ENCODE measurements at places on chromosomes 3 and 15.

GRCh38 chr15:79410237-79410636 lies 21.9 kb upstream of the MINAR1 start:
- DNase-seq, result no peak

DNA sequence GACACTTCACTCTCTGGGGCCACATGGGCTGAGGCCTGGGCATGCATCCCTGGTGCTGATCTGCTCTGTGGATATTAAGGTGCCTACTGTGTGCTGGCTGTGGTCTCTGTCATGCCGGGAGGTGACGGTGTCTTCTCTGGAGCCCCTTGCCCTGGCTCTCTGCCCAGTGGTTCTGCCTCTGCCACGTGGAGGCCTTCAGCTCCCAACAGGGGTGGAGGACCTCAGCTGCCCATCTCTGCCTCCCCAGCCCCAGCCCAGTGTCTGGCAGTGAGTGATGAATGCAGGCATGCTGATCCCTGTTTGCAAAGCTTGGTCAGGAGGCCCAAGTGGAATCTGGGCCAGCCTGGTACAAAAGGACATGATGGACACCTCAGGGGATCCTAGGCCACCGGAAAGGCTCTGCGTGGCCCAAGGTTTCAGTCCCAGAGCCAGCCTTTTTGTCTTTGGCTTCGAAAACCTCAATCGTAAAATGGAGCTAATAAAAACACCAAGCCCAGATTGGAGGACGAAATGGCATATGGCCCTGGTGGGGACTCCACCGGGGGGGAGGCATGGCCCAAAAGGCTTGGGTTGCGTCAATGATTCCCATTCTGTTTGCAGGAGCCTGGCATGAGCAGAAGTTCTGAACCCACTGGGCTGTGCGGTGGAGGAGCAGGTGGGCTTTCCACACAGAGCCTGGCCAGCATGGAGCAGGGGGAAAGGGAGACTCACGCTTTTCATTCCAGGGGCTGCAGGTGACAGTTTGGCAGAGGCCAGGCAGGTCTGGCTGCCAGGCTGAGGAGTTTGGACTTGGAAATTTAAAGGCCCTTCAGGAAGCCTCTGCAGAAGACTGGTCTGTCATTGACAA lies 54.7 kb upstream of the KLF13 start:
- no peak for DNase-seq

DNA sequence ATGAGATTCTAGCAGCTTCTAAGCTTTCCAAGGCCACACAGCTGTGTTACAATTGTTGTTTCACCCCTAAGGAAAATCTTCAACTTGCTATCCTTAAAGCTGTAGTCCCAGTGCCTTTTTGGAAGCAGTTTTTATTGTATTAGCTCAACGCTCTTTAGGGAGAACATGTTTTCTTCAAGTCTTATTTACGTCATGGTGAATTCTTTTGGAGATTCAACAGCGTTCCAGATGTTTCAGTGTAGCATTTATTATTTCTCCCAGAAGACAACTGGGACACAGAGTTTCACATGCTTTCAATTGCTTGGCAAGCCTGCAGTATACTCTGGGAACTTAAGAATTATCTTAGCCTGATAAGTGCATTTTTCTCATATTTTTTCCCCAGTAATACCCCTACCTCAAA lies 888.3 kb downstream of the PLOD2 start:
- DNase-seq, result no peak

GRCh38 chr3:46361408-46362283 lies 7.7 kb downstream of the CCR2 start:
- DNase-seq, result no peak

- DNase-seq, result no peak
Observed at GRCh38 chr3:98903705-98904481, 2.4 kb upstream of the DCBLD2 start.

- no peak for DNase-seq
Observed at GRCh38 chr15:56732135-56732885, 999 bp downstream of the ZNF280D start.

GRCh38 chr3:130737622-130738021 lies 9.0 kb downstream of the PIK3R4 start:
- no peak for DNase-seq

- no peak for DNase-seq
Observed at GRCh38 chr3:36501616-36502015, 121.3 kb downstream of the STAC start.

GRCh38 chr15:70179309-70179892 lies 81.7 kb upstream of the TLE3 start:
- no peak for DNase-seq

DNA sequence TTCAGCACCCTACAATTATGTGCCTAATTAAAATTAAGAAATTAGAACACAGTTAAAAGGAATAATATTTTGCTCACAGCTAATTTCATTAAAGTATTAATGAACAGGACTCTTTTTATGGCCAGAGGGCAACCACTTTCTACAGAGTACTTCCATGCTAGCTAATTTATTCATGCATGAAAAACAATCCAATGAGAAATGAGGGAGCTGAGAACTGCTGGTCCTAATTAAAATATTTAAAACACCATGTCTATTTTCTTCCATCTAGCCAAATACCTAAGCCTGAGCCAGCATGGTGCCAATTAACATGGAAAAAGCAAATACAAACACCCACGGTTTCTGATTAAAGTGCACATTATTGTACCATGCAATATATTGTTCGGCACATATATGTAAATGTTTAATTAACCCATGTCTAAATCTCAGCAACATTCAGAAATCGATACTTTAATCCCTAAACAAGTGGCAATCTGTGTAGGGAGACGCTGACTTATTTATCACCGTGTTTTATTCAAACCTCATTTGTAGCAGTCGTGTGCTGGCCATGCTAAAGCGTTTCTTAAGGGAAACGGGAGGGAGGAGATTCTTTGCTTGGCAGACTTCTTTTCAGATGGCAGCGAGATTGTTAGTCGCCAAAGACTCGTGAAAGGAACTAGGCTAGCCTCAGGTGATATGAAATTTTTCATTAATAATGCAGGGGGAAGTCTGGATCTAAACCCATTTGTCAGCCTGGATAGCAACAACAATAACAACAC lies 193.5 kb downstream of the ANXA2 start:
- no peak for DNase-seq

Measured in cortex of kidney (tissue), 1 donor.